Stimulated activated CD4-positive, alpha-beta T cell treated with anti-CD3 and anti-CD28 coated beads, TNF-alpha, amount 100 ng/mL, for 24 hours (primary cell): ENCODE measurements at places on chromosomes 2 and 18.

DNA sequence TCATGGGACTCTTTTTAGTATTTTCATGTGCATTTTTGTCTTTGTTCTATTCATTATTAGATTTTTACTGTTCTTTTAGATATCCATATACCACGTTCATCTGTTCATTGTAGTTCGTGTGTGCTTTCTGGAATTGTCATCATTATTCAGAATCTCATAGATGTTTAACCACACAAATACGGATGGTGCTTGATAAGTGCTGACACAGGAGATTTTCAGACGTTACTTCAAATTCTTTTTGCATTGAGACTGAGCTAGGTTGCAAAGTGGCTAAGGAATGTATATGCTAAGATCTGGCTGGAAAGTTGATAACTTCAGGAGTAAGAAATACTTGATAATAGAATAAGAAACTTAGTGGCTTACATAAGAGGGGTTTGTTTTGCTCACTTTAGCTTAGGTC, 153.6 kb downstream of the CTNNA2 start:
- DNase-seq = no peak

- DNase-seq = no peak
These were observed 22.5 kb downstream of the DRC1 start for GRCh38 chr2:26424221-26424620.

DNA sequence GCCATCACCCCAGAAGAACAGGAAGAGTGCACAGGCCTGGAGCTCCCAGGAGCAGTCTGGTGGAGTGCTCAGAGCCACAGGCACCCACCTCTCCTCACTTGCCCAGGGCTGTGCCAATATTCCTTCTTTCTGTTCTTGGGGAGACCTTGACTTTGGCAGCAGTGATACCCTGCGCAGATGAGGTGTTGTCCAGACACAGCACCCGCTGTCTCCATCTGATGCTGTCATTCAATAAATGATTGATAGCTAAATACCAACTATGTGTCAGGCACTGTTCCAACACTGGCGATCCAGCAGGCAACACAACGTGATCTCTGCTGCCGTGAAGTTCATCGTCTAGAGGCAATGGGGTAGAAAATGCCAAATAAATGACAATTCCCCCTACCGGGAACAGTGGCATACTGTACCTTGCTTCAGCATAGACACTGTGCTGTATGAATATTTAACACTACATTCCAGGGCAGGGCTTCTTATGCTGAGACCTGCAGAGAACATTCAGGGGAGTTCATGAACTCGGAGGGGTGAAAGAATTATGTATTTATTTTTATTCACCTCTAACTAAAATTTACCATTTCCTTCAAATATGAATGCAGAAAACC, 320.5 kb upstream of the NCKAP5 start:
- DNase-seq = no peak

DNA sequence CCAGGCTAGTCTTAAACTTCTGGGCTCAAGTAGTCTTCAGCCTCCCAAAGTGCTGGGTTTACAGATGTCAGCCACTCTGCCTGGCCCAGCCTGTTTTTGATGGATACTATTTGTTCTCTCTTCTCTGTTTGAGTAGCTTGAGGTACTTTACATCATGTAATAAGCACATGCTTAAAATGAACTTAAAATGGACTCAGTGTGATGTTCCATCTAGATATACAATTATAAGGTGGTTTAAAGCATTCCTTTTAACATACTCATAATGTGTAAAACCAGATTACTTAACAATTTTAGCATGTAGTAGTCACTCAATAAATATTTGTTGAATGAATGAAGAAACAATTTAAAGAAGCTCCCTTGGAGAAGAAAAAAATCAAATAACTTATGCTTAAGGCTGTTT, 9.6 kb downstream of the PTPRM start:
- DNase-seq = no peak

- no peak for DNase-seq
These were observed 198.5 kb downstream of the HDAC4 start for GRCh38 chr2:239202343-239202742.

- no peak for DNase-seq
These were observed 46.1 kb upstream of the GPC1 start for GRCh38 chr2:240389302-240389805.

DNA sequence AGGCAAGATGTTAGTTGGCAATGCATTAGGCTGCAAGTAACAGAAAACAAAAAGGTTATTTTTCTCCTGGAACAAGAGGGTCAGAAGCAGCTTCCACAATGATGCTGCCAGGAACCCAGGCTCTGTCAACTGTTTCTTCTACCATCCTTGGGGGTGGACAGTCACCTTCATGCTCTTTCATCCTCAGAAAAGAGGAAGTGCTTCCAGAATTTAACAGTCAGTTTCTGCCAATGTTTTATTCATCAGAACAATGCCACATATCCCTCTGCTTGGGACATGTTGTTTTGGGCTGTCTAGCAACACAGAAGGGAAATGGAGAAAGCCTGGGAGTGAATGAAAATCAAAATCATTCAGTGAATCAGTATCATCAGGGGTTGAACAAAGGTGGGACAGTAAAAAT, 7.1 kb downstream of the TMEM182 start:
- DNase-seq = no peak

GRCh38 chr2:96205888-96206287, 2.7 kb downstream of the STARD7 start:
- no peak for DNase-seq

- DNase-seq = no peak
These were observed 115.6 kb downstream of the DYM start for GRCh38 chr18:49344825-49345224.

GRCh38 chr2:55962915-55963314, 39.3 kb upstream of the EFEMP1 start:
- DNase-seq = no peak

GRCh38 chr2:31922542-31923408, 88.0 kb downstream of the MEMO1 start:
- DNase-seq = no peak

GRCh38 chr2:188865681-188866080, 108.5 kb upstream of the COL3A1 start:
- DNase-seq = no peak

GRCh38 chr2:213233438-213234330, 50.6 kb upstream of the SPAG16 start:
- no peak for DNase-seq

DNA sequence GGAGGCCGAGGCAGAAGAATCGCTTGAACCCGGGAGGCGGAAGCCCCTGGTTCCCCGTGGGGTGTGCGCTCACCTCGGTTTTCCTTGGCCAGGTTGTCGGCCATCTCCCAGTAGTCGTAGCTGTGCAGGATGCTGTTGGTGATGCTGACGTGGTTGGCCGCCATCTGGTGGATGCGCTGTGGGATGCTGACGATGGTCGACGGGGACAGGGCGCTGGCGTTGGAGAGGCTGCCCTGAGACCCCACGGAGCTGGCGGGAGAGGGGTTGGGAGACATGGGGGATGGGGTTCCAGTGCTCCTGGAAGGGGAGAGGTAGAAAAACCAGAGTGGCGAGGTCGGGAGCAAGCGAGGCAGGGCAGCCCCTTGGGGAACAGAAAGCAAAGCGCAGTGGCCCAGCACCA, 64.4 kb upstream of the REV1 start:
- no peak for DNase-seq

DNA sequence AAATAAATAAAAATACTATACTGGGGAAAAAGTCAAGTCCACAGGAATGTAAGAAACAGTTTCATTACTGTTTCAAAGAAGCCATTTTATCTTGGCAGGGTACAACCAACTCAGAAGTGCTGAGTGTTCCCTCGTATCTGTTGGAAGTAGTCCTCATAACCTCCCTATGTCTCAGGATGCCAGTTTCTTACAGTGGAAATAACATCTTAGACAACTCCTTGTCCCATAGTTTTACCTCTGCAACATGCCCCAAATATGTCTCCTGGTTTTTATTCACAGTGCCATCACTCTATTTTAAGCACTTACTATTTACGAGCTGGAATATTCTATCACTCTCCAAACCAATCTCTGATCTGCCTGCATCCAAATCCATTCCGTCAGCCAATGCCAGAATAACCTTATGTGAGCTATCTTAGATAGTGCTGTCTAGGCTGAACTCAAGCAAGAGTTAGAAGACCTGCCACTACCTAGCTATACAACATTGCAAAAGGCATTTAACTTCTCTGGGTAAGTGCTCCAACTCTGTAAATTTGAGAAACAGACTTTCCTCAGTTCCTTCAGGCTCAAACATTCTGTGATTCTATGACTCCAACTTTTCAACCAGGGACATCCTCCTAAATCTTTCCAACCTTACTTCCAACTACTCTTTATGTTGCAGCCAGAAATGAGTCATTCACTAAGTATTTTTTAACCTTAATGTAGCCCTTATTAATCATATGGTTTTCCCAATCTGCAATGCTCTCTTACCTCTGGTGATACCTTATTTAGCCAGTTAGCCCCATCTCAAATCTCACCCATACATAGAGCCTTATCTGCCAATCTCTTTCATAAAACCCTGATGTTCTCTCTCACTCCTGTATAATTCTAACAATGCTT, 66.7 kb downstream of the RTN4 start:
- no peak for DNase-seq

DNA sequence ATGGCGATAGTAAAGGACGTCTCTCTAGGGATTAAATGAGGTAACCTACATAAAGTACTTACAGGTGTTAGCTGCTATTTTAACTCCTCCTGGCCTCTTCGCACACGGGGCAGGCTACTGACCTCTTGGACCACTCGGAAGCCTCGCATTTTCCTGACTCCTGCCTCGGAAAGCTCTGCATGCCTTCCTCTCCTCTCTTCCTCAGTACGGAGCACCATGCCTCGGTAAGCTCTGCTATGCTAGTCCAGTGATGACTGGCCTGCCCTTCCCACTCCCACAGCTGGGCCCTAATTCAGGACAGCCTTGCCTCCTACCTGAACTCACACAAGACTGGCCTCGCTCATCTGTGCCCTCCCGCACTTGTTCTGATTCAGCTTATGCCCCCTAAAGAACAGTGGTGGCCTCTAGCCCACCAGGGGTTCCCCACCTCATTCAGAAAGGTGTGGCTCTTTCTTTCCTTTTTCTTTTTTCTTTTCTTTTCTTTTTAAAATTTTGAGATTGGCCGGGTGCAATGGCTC, 22.7 kb upstream of the HPCAL1 start:
- no peak for DNase-seq

GRCh38 chr18:76405681-76406356, 89.2 kb downstream of the ZNF516 start:
- no peak for DNase-seq

DNA sequence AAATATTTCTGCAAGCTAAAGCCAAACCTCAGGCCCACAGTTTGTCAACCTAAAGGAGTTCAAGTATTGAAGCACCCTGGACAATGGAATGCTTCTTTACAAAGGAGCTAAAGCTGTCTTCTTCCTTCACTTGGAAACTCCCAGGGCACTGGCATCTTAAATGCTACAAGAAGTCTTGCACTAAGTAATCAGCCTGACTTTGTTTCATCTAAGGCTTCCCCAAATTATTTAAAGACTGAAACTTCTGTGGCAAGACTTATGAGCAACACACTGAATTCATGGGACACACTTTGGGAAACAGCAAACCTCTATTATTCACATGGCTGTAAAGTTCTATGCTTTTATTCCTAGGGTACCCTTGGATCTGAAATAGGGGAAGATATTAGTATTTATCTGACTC, 14.7 kb downstream of the PID1 start:
- no peak for DNase-seq

- no peak for DNase-seq
These were observed 5.7 kb downstream of the AGPS start for GRCh38 chr2:177398290-177398683.

GRCh38 chr18:54675076-54675475, 84.0 kb downstream of the DYNAP start:
- no peak for DNase-seq

DNA sequence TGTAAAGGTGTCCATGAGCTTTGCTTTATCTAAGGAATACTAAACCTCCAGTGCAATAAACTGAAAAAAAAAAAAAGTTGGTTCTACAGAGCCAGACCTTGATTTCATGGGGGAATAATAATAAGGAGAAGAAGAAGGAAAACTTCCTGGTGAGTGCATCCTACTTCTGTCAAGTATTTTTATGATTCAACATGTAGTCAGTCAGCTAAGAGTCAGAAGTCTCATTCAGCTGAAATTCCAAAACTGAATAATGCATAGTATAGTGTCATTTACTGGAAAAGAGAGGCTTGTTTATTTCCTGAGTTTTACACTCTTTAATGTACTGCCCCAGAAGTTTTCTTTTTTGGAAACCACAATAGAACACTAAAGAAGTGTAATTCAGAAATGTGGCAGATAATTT, 77.8 kb upstream of the TACR1 start:
- no peak for DNase-seq

GRCh38 chr2:222504719-222505118, 80.4 kb downstream of the SGPP2 start:
- no peak for DNase-seq

DNA sequence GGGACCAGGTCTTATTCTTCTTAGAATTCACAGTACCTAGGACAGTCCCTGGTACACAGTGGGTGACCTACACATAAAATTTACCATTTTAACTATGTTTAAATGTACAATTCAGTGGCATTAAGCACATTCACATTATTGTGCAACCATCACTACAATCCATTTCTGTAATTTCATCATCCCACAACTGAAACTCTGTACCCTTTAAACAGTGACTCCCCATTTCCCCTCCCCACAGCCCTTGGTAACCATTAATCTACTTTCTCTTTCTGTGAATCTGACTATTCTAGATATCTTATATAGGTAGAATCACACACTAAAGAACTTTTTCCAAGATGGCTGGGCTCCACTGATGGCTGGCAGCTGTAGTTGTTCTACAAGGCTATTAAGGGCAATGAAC, 41.6 kb downstream of the GFPT1 start:
- DNase-seq = no peak

DNA sequence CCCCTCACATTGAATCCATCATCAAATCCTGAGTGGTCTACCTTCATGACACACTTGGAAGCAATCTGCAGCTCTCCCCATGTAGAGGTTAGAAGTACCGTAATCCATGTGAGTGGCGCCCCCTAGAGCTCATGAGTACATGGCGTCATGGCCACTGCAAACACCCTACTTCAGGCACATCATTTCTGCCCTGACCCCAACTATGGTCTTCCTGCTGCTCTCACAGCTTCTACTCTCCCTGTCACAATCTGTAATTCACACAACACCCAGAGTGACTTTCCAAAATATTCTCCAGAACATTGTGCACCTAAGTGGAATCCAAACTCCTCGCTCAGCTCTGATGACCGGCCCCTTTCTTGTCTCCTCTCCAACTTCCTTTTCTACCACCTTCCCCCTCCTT, 141.9 kb downstream of the ANKRD44 start:
- DNase-seq = peak; percentile 49

GRCh38 chr2:18721038-18721922, 131.9 kb upstream of the NT5C1B start:
- no peak for DNase-seq

GRCh38 chr2:96907115-96908041, 37.5 kb upstream of the SEMA4C start:
- DNase-seq = no peak

DNA sequence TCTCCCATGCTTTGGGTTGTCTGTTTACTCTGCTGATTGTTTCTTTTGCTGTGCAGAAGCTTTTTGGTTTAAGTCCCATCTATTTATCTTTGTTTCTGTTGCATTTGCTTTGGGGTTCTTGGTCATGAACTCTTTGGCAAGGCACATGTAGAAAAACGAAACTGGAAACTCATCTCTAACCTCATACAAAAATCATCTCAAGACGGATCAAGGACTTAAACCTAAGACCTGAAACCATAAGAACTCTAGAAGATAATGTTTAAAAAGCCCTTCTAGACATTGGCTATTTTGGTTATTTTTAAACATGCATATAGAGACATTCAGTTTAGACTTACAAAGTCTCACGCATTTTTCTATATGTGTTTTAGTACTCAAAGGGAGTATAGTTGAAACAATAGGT, 1164.3 kb upstream of the GYPC start:
- no peak for DNase-seq
